Smooth muscle cell of the brain vasculature (primary cell): ENCODE measurements at places on chromosomes 16 and 17.

- DNase-seq: no peak
Measured at GRCh38 chr16:59242556-59242955, 508.4 kb upstream of the GOT2 start.

- DNase-seq: no peak
Measured at GRCh38 chr16:79191933-79192332, 408.6 kb downstream of the MAF start.

GRCh38 chr16:10261077-10261476, 78.8 kb upstream of the GRIN2A start:
- DNase-seq: no peak

- DNase-seq: no peak
Measured at GRCh38 chr17:19678581-19679453, 30.3 kb downstream of the ALDH3A2 start.

DNA sequence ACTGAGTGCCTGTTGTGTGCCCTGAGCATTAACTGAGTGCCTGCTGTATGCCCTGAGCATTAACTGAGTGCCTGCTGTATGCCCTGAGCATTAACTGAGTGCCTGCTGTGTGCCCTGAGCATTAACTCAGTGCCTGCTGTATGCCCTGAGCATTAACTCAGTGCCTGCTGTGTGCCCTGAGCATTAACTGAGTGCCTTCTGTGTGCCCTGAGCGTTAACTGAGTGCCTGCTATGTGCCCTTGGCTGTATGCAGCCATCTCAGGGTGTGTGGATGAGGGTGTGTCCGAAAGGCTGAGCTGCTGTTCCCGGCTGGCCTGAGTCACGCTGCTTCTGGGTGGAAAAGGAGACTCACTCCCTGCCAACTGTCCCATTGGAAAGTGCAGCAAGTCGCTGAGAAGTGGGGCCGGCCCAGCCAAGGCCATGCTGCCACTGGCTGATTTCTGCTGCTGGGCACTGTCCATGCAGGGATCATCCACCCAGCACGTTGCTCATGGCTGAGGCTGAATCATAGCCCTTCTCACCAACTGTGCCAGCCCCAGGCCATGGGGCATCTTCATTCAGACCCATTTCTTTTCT, 113.8 kb downstream of the OR1D5 start:
- DNase-seq: no peak
